ENCODE measurements at places on chromosomes 4 and X. TPM values are rescaled to one million over a fixed set of nuclear protein-coding genes. Genes with fewer than 3 reads are reported as not detected.

The UBL4A gene
- total RNA-seq = 60.0 TPM

The CYTL1 gene
- not detected for total RNA-seq

The USP17L22 gene
- not detected for total RNA-seq

The MAGED4B gene
- 2.5 TPM for total RNA-seq

The HSFX3 gene
- not detected for total RNA-seq

The PHOX2B gene
- not detected for total RNA-seq

The MAGEB10 gene
- total RNA-seq = not detected

The CXorf65 gene
- not detected for total RNA-seq

The PIM2 gene
- total RNA-seq = 9.4 TPM

The FGF2 gene
- 3.3 TPM for total RNA-seq

The ZRSR2 gene
- 3.7 TPM for total RNA-seq

The DDX53 gene
- total RNA-seq = not detected

The RBM47 gene
- 10.6 TPM for total RNA-seq

The XKRX gene
- total RNA-seq = 0.08 TPM

The CT83 gene
- not detected for total RNA-seq

The CENPVL3 gene
- total RNA-seq = 0.08 TPM
